ENCODE measurements at places on chromosomes 11 and 22.

- H3K27me3 ChIP-seq: no peaks in the 10 kb centered on the region
- H3K27ac ChIP-seq: peak overlapping the region; percentile 77
- H3K4me1 ChIP-seq: peaks cover 17% of the 10 kb centered on the region
- no peak overlapping the region for H3K4me3 ChIP-seq
These were observed 7.5 kb upstream of the MICAL3 start for GRCh38 chr22:18031695-18032454.

- H3K27me3 ChIP-seq: no peaks in the 10 kb centered on the region
- no peak overlapping the region for H3K4me3 ChIP-seq
- no peak overlapping the region for H3K27ac ChIP-seq
- no peaks in the 10 kb centered on the region for H3K4me1 ChIP-seq
- no peak for DNase-seq
These were observed 106.9 kb downstream of the SYN3 start for GRCh38 chr22:32951076-32951806.

DNA sequence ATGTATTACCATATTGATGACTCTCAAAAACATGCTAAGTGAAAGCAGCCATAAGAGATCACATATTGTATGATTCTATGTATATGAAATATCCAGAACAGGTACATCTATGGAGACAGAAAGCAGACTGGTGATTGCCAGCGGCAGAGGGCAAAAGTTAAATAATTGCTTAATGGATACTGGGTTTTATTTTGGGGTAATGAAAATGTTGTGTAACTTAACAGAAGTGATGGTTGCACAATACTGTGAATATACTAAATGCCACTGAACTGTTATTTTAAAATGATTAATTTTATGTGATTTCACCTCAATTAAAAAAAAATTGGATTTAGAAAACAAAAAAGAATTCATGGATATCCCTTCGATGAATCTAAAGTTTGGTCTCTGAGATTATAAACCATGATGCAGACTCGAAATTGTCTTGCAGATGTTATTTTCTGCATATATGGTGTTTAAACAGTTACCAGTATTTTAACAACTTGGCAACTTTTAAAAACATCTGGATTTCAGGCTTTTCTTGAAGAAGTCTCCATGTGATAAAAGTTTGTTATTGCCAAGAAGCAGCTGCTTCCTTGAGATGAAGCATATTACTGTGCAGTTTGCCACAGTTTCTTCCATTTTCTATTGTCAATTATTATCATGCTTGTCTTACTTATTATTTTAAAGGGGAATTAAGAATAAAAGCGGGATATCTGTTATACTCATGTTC, 38.1 kb downstream of the LARGE2 start:
- no peak overlapping the region for H3K27ac ChIP-seq
- peaks cover 2% of the 10 kb centered on the region for H3K36me3 ChIP-seq
- DNase-seq: no peak
- H3K4me1 ChIP-seq: no peaks in the 10 kb centered on the region

DNA sequence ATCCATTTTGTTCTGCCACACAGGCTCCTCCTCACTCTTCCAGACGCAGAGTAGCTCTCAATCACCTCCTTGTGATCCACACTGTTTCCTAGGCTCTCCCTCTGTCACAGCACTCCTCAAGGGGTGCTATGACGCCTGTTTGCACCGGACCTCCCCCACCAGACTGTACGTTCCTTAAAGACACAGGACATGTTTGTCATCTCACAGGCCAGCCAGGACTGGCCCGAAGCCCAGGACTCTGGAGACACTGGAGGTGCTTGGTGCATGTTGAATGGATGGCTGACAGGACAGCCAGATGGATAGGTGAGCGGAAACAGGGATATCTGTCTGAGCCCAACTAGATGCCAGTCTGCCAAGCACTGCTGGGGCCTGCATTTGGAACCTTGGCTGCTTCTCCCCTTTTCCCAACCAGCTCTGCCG, 13.6 kb downstream of the PLA2G6 start:
- H3K27me3 ChIP-seq: no peaks in the 10 kb centered on the region
- no peak for DNase-seq
- no peak overlapping the region for H3K4me3 ChIP-seq
- H3K4me1 ChIP-seq: peaks cover 12% of the 10 kb centered on the region
- no peaks in the 10 kb centered on the region for H3K36me3 ChIP-seq

DNA sequence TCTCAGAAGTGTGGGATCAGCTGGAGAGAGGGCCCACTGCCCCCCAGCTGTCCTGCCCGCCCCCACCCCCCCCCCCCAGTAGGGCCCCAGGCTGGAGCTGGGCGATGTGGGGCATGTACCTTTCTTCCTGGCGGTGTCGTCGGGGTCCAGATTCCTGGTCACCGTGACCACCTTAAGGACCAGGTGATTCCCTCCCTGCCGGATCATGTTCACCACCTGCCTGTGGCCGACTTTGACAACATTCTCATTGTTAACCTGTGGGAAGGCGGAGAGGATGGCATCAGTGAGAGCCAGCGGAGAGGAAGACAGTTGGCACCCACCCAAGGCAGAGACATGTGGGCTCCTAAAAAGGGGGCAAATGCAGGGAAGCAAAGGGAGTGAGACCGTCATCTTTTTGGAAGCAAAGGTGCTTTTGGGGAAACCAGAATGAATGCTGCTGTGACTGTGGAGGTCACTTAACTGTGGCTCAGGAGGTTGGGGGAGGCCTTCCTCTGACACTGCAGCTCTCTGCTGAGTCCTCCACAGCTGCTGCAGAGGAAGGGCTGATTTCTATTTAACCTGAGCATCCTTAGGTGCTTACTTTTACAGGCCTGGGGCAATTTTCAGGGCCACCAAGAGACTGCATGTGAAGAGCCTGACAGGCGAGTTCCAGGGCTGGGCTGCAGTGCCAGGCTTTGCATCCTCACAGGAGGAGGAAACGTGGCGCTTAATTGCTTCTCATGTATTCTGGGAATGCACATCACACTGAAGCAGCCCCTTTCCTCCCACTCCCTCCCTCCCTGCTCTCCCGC, 104.5 kb downstream of the CTTN start:
- H3K36me3 ChIP-seq: no peaks in the 10 kb centered on the region
- H3K27ac ChIP-seq: no peak overlapping the region
- DNase-seq: no peak
- no peak overlapping the region for H3K4me3 ChIP-seq
- no peaks in the 10 kb centered on the region for H3K4me1 ChIP-seq

GRCh38 chr22:28801845-28802594, 1.7 kb upstream of the XBP1 start:
- H3K4me1 ChIP-seq: peaks cover 2% of the 10 kb centered on the region
- no peak for DNase-seq
- no peak overlapping the region for H3K27ac ChIP-seq
- H3K27me3 ChIP-seq: no peaks in the 10 kb centered on the region
- H3K4me3 ChIP-seq: no peak overlapping the region

- peak; percentile 24 for DNase-seq
- peak overlapping the region; percentile 98 for H3K27ac ChIP-seq
- H3K27me3 ChIP-seq: no peaks in the 10 kb centered on the region
- no peaks in the 10 kb centered on the region for H3K36me3 ChIP-seq
These were observed 537 bp downstream of the EP300 start for GRCh38 chr22:41092847-41093411.

All from fibroblast of lung (primary cell).